Astrocyte of the spinal cord (primary cell): ENCODE measurements at places on chromosomes 7 and 10.

DNA sequence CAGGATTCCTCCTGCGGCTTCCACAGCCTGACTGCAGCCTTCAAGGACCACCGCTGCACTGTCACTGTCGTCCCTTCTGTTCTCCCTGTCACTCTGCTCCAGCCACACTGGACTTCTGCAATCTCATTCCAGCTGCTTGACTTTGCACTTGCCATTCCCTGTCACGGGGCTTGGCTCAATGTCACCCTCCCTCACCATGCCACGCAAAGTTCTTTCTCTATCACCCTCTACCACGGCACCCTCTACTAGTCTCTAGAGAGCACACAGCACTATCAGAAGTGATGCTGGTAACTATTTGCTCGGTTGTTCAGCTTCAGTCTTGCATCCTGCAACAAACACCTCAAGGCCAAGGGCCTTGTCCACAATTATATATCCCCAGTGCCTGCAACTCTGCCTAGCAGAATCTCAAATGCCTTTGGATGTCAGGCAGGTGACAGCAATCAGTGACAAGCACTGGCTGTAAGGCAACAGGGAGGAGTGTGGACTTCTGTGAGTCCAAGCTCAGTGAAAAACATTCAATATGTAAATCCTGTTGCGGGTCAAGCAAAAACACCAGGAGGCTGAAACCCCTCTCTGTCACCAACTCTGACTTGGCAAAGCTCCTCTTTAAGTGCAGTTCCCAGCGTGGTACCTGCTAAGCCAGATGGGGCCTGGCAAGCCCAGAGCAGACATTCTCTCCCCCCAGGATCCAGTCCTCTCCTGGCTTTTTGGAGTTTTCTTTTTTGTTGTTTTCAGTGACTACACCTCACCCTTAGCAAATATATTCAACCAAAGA, 259.9 kb downstream of the FGFR2 start:
- DNase-seq: no peak

DNA sequence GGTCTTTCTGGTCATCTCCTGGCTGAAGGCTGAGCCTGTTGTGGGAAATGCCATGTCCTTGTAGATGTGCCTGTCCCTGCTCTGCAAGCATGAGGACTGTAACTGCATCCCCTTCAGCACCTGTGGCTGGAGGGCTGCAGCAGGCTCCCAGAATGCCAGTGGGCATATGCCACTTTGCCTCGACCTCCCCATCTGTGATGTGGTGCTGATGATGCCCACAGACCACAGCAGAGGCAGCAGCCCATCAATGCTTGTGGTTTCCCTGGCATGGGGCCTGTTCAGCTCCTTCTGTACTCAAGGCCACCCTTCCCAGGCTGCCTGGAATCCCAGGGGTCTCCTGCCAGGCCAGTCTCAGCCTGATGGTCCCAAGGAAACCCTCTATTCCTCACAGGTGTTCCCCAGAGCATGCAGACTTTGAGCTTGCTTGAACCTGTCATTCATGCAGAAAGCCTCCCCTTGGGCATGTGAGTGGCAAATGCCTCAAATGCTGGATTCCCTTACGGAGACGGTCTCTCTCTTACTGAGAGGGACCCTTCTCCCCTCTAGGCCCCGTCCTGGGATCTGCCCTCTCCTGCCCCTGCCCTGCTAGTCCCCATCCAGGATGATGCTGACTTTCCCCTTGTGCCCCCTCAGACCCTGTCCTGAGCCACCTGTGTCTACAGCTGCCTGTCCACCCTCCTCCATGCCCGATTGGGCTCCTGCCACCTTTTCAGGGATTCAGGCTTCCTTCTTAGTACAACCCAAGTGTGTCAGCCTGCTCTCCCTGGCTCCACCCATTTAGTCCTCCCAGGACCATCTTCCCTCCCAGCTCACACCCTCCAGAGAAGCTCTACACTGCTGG, 50.9 kb upstream of the ANTXRL start:
- no peak for DNase-seq

- DNase-seq: no peak
Measured at GRCh38 chr10:66025186-66025585, 900.6 kb upstream of the LRRTM3 start.

GRCh38 chr10:74988832-74989561, 122.5 kb upstream of the SAMD8 start:
- DNase-seq: no peak

- no peak for DNase-seq
Measured at GRCh38 chr10:81576336-81576735, 298.7 kb upstream of the NRG3 start.
